ENCODE measurements at places on chromosomes 7 and 10.

DNA sequence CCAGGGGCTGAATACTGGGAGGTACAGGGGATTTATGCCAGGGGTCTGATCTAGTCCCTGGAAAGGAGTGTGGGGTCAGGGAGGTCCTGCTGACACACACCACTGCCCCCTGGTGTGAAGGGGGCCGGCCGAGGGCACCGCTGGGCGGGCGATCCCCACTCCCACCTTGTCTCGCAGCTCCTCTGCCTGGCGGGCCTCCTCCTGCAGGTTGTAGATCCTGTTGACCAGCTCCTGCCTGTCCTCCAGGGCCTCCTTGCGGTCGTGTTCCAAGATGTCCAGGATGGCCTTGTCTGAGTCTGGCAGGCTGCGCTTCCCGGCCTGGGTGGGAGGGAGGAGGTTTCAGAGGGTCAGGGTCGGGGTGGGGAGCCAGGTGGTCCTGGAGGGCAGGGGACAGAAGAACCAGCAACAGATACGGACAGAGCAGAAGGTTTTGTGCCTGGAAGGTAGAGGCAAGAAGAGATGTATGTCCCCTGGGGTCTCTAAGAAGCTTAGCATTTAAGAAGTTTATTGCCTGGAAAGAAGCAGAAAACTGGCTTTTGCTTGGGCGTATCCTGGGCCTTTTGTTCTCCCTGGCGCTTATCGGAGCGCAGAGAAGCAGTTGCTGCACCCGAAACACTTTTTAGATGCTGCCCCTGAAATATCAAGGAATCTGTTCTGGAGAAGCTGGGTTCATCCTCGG is 94.5 kb upstream of the GNA12 start:
- no peak for DNase-seq

- DNase-seq: no peak
Measured at GRCh38 chr7:44394636-44395035, 69.2 kb upstream of the CAMK2B start.

DNA sequence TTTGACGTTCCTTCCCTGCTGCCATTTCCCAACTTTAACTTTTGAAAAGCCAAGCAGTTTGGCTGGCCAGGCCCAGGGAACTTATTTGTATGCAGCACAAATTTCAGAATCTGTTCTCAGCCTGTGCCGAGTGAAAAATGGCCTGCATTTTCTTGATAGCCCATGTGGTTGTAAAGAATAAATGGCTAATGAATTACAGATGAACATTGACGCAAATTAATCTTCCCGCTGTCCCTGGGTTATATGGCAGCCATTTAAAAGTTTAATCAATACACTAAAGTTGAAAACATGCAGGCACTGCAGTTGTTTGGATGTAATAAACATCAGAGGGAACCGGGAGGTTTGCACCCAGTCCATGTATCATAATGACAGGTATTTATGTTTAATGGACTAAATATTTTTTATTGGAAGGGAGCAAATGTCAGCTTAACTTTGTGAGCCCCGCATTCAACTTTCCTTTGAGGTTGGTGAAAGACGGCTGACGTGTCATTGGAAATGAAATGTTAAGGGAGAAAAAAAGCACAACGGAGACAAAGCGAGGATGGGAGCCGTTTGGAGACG is 1092.4 kb downstream of the LRMDA start:
- DNase-seq: no peak

GRCh38 chr7:150968734-150969372 is 9.3 kb downstream of the KCNH2 start:
- DNase-seq: no peak
